ENCODE measurements at places on chromosomes 5 and 9.

- no peak for DNase-seq
Measured at GRCh38 chr5:20105915-20106314, 117.9 kb upstream of the CDH18 start.

DNA sequence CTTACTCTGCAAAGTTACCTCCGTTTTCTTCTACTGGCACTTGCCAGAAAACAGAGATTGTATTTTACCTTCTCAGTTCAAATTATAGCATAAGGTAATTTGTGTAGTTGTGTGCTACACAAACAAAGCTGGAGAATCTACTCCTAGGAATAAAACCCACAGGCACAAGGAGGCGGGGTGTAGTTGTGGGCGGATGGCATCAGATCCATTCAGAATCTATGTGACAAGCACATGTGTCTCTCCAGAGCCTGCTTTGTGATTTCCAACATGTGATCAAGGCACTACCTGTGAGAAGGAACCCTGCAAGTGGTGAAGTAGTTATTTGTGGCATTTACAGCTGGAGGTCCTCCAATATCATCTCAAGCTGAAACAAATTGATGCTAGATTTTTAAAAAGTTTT, 39.0 kb downstream of the GAS1 start:
- no peak for DNase-seq

DNA sequence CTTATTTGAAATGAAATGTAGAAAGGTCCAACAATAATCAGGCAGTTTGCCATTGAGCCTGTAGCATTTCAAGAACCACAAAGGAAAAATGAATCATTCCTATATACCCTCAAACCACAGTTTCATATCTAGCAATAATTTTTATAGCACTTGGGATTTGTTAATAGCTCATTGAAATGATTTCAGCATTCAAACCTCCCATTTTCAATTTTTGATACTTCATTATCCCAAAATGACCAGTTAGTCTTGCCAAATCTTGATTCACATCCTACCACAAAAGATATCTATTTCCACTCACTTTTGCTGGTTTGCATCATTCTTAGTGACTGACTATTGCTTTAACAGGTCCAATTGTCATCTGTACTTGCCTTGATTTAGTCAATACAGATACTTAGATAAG, 790.1 kb downstream of the TLE1 start:
- no peak for DNase-seq

DNA sequence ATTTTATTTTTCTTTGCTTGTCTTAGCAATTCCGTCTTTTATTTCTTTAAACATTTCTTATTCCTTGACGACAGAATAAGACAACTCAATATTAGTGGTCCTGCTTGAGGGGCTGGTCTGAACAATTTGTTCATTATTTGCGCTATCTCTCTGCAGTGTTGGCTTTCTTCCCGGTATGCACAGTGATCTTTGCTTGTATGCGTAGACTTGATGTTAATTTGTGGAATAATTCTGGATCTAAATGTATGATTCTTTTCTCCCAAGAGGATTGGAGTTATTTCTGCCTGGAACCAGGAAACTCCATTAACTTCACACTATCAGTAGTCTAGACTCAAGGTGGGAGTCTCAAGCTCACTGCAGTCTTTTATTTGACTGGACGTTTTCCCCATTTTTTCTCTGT, 80.4 kb downstream of the KDM4C start:
- DNase-seq: no peak

DNA sequence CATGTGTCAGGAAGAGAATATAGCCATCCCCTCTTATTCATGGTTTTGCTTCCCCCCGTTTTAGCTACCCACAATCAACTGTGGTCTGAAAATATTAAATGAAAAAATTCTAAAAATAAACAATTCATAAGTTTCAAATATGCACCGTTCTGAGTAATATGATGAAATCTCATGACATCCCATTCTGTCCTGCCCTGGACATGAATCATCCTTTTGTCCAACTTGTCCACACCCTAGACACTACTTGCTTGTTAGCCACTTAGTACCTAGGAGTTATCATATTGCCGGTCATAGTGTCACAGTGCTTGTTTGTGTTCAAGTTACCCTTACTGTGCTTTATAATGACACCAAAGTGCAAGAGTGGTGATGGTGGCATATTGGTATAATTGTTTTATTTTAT, 113.5 kb downstream of the CAAP1 start:
- DNase-seq: no peak

DNA sequence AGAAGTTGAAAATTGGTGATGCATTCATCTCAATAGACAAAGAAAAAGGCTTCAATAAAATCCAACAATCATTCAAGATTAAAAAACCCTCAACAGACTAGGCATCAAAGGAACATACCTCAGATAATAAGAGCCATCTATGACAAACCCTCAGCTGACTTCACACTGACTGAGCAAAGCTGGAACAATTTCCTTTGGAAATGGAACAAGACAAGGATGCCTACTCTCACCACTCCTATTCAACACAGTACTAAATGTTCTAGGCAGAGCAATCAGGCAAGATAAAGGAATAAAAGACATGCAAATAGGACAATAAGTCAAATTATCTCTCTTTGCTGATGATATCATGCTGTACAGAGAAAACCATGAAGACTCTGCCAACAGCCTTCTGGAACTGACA, 1188.1 kb downstream of the DTWD2 start:
- DNase-seq: no peak

DNA sequence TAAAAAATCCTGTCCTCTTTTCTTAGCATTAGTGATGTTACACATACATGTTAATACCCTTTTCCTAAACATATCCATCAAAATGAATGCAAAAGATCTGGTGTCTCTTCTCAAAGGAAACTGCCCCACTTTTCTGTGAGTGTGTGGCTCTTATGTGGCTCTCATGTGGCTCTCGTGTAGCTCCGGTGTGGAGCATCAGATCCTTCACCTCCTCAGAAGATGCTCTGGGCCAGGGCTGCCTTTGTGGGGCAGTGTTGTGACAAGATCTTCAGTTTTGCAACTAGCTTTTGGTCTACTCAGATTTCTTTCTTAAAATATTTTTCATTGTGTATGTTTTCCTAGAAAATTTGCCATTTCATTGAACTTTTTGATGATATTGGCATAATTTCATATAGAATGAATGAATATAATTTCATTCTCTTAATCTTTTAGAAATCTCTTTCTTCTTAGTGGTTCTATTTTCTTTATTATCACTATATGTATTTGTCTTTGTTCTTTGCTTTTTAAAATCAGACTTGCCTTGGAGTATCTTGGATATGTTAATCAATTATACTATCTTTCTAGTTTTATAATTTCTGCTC, 19.4 kb downstream of the GARNL3 start:
- no peak for DNase-seq

DNA sequence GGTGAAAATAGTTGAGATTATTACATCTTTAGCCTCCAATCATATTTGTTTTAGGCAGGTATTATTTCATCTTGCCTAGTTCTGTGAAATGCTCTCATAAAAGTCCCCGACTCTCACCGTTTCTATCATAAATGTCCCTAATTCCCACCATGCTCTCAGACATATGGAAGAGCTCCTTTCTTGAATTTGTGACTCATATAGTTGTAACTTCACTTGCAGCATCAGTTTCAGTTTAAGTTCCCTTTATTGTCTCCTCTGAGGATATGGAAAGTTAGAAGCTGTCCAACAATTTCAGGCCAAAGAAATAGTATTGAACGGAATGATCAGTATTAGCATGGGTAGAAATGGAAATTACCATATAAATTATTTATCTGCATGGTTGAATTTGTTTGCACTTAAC, 187.5 kb upstream of the NR4A3 start:
- no peak for DNase-seq

DNA sequence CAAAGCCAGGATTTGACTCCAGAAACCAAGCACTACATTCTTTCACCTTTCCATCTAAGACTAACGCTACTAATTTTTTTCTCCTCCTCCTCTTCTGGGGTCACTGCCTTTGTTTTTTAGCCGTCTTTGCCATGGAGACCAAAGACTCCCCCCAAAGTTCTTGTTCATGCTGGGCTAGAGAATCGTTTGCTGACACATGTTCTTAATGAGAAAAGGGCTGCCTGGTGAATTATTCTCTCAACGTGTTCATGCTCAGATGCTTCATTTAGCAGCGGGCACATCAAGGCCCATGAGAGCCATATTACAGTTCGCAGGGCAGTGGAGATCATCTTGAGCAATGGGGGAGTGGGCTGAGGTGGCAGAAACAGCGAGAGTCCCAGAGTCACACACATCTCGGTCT, 134.9 kb downstream of the SLIT3 start:
- no peak for DNase-seq

GRCh38 chr5:135038205-135038812, 4.3 kb upstream of the PITX1 start:
- DNase-seq: no peak

GRCh38 chr5:56585461-56585860, 229.9 kb upstream of the MAP3K1 start:
- no peak for DNase-seq

DNA sequence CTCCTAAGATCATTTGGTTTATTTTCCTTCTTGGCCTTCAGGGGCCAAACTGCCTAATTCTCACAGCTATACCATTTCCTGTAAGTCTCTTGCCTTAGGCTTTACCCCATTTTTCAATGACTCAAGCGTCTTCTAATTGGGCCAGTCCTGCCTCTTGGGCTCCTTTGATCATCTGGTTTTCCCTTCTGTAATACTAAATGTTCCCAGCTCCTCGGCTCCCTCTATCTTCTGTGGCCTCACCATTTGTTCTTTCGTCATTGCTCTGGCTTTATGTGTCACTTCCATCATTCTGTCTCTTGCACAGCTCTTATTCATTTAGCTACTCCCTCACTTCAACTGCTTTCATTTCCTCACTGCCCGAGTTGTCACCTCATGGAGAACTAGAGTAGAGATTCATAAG, 14.5 kb upstream of the SPINK7 start:
- DNase-seq: no peak

GRCh38 chr5:156314416-156314815, 12.5 kb upstream of the SGCD start:
- no peak for DNase-seq

DNA sequence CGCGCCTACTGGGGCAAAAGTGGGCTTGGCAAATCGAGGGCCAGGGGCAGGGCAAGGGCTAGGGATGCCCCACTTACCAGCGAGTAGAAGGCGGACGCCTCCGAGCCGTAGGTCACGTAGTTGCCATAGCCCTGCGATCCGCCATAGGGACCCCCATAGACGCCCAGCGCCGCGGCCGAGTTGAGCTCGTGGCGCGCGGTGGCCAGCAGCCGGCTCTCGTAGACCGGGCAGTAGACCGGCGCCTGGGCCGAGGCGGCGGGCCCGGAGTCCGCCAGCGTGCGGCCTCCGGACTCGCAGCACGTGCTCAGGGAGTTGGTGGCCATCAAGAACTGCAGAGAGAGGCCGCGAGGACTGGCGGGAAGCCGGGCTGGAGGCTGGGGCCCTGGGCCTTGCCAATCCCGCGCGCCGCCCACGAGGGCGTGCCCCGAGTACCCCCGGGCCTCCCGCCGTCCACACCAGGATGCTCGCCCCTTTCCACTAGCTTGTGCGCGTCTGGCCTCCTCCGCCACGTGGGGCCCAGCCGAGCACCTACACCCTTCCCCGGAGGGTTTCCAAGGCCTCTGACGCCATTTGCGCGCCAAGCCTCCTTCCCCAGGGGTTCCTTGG, 891 bp downstream of the IRX4 start:
- DNase-seq: no peak

GRCh38 chr5:27083449-27084415, 45.3 kb upstream of the CDH9 start:
- no peak for DNase-seq

- no peak for DNase-seq
Measured at GRCh38 chr5:144972317-144972716, 801.6 kb downstream of the KCTD16 start.

GRCh38 chr5:127418367-127418766, 99.1 kb upstream of the PRRC1 start:
- no peak for DNase-seq

GRCh38 chr9:27451207-27451797, 72.8 kb upstream of the IFNK start:
- DNase-seq: no peak

DNA sequence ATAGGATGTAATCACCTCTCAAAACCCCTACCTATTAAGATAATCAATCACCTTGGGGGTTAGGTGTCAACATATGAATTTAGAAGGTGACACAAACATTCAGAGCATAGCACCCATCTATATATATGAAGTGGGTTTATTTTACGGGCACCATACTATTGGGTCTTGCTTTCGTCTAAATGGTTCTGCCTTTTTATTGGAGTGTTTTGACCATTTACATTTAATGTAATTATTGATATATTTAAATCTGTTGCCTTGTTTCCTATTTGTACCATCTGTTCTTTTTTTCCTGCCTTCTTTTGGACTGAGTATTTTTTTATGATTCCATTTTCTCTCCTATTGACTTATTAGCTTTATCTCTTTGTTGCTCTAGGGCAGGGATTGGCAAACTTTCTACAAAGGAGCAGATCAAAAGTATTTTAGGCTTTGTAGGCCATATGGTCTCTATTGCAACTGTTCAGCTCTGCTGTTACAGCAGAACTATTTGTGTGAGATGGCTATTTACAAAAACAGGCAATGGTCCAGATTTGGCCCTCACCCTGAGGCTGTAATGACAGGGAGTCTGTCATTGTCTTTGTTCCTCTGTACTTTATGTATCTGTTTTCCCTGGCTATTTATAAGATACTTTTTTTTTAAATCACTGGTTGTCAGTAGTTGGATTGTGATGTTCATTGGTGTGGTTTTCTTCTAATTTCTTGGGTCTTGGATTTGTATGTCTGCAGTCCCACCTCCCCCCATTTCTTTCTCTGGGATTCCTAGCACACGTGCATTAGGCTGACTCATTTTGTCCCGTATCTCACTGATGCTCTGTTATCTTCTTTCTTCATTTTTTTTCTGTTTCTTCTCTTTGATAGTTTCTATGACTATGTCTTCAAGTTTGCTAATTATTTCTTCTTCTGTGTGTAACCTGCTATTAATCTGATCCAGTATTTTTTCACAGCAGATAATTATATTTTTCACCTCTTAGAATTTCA, 127.1 kb downstream of the DAB2IP start:
- DNase-seq: no peak

GRCh38 chr5:2128686-2129355, 246.1 kb upstream of the IRX4 start:
- no peak for DNase-seq

GRCh38 chr5:5487585-5488360, 65.3 kb downstream of the ICE1 start:
- no peak for DNase-seq

Data from stimulated activated CD4-positive, alpha-beta T cell treated with anti-CD3 and anti-CD28 coated beads, Interleukin-1b, Interleukin-23, amount 100 ng/mL, for 4 hours (primary cell).